ENCODE measurements at places on chromosomes 12 and 14. TPM values are rescaled to one million over a fixed set of nuclear protein-coding genes. Genes with fewer than 3 reads are reported as not detected.
A peak's percentile ranks its signal among the peaks of the same experiment; 100 is the strongest.

DNA sequence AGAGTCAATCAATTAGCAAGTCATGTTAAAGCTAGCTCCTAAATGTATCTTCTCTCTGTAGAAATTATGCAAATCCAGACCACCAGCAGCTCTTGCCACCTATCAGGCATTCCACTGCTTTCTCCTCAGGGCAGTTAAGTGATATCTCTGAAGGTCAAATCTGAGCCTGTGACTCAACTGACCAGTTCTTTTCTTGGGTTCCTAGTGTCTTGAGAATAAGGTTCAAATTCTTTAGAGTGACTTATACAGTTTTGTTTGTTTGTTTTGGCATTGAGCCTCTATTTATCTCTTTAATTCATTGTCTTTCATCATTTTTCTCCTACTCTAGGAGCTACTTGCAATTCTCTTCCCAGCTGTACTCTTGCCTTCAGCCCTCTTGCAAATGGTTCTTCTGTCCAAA is 2.5 kb upstream of the LRIG3 start:
- no peak overlapping the region for H3K27ac ChIP-seq
- peaks cover 54% of the 10 kb centered on the region for H3K4me1 ChIP-seq
- H3K27me3 ChIP-seq, result no peaks in the 10 kb centered on the region
- H3K4me3 ChIP-seq, result no peak overlapping the region

The CCDC38 gene
- total RNA-seq, result not detected

DNA sequence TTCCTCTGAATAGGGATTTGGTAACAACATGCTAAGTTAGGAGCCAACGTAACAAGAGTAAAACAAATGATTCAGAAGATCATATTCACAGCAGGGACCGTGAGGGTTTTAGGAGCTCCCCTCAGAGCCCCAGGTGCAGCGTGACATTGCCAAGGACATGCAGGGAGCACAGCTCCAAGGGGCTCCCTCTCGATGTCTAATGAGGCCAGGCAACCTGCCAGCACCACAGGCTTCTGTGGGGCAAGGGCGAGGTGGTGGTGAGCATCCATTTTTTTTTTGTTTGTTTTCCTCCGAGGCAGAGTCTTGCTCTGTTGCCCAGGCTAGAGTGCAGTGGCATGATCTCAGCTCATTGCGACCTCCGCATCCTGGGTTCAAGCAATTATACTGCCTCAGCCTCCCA is 95.1 kb upstream of the PTPRB start:
- no peaks in the 10 kb centered on the region for H3K36me3 ChIP-seq
- no peak overlapping the region for H3K27ac ChIP-seq
- H3K4me1 ChIP-seq, result no peaks in the 10 kb centered on the region

- H3K4me3 ChIP-seq, result no peak overlapping the region
- no peaks in the 10 kb centered on the region for H3K27me3 ChIP-seq
- H3K36me3 ChIP-seq, result no peaks in the 10 kb centered on the region
These were observed 409.0 kb downstream of the DAD1 start for GRCh38 chr14:22180045-22180444.

DNA sequence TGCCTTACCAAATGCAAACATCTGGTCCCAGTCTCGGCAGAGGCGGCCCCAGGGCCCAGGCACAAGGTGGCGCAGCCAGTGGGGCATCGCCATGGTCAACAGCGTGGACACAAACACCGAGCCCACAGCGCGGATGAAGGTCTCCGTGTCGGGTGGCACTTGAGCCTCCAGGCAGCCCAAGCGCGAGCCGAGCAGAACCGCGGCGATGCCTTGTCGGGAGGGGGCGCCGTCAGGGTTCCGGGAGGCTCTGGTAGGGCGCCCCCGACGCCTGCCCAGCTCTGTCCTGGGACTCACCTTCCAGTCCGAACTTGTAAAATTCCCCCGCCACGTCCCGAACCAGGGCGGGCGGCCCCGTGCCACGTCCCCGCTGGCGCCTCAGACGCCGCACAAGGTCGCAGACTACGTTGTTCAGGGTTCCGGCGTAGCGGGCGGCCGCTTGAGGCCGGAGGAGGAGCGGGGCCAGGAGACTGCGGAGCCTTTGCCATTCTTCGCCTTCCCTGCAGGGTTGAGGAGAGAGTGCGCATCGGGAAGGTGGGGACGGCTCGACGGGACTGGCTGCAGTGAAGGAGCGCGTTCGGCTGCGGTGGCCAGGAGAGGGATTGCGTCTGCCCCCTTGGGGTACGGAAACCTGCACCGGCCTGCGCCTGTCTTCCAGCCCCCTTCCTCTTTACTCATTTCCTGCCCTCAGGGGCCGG is 1.7 kb downstream of the CYP27B1 start:
- DNase-seq, result no peak
- peaks cover 8% of the 10 kb centered on the region for H3K36me3 ChIP-seq
- peak overlapping the region; percentile 60 for H3K4me3 ChIP-seq
- peaks cover 10% of the 10 kb centered on the region for H3K4me1 ChIP-seq
- H3K27ac ChIP-seq, result no peak overlapping the region

GRCh38 chr12:75103822-75104221 is 105.8 kb downstream of the KCNC2 start:
- no peak for DNase-seq
- H3K27ac ChIP-seq, result no peak overlapping the region
- no peaks in the 10 kb centered on the region for H3K27me3 ChIP-seq

- no peak for DNase-seq
- peaks cover 14% of the 10 kb centered on the region for H3K36me3 ChIP-seq
- no peak overlapping the region for H3K4me3 ChIP-seq
- H3K27me3 ChIP-seq, result no peaks in the 10 kb centered on the region
- H3K27ac ChIP-seq, result no peak overlapping the region
These were observed 50.7 kb downstream of the TSPAN9 start for GRCh38 chr12:3127832-3128231.

The GNB3 gene
- 7.0 TPM for total RNA-seq

The SYT1 gene
- total RNA-seq, result 4.2 TPM

The KERA gene
- total RNA-seq, result not detected

All from progenitor cell of endocrine pancreas (in vitro differentiated cells).